ENCODE measurements at places on chromosomes 5 and 9.

DNA sequence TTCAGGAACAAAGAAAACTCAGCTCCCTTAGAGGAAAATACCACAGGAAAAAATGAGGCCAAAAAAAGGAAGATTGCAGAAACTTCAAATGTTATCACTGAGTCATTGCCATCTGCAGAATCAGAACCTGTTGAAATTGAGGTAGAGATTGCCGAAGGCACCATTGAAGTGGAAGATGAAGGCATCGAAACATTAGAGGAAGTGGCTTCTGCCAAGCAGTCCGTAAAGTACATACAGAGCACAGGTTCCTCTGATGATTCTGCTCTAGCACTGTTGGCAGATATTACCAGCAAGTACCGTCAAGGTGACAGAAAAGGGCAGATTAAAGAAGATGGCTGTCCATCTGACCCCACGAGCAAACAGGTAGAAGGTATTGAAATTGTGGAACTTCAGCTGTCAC, 30.8 kb upstream of the NIM1K start:
- DNase-seq = no peak

- DNase-seq = no peak
Observed at GRCh38 chr9:134186471-134187109, 22.2 kb upstream of the RNU6ATAC start.

DNA sequence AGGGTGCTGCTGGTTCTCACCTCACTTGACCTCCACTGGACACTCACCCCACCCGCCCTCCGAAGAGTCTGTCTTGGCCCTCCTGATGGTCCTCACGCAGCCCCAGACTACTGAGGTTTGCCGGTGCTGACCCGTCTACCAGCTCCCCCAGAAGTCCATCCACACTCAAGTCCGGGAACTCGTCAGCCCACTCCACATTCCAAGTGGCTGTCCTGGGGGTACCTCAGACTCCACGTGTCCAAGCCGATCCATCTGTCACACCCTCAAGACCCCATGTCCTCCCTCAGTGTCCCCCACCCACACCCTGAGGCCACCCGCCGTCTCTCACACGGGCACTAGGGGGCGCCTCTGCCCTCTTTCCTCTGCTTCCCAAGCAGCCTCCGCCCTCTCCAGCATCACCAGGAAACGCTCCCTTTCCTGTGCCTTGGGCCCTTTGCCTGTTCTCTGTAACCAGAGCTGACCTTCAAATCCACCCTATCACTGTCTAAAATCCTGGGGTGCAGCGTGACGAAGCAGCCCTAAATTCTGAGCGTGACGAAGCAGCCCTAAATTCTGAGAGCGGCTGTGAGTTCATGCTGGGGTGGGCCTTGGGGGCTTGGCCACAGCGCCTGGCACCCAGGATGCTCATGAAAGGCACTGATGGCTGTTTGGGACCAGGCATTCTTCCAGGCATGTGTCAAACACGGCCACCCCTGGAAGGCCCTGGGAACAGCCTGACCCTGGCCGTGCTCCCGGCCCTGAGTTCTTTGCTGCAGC, 95.7 kb downstream of the KCNT1 start:
- DNase-seq = no peak

DNA sequence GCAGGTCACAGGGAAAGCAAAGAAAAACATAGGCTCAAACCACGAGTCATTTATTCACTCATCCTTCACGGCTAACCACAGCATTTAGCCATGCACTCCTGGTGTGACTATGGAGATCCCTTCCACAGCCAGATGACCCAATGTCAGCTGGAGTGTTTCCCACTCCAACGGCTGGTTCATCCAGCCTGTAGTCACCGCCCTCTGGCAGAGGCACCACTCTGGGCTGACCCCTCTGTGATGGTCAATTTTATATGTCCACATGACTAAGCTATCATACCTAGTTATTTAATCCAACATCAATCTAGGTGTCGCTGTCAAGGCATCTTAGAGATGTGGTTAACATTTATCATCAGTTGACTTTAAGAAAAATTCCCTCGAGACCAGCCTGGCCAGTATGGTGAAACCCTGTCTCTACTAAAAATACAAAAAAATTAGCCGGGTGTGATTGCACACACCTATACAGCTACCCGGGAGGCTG, 9.5 kb upstream of the PHF19 start:
- DNase-seq = no peak

- DNase-seq = peak; percentile 17
Observed at GRCh38 chr5:142432961-142433360, 108.1 kb upstream of the SPRY4 start.

- DNase-seq = no peak
Observed at GRCh38 chr5:150653762-150654556, 7.1 kb upstream of the MYOZ3 start.

DNA sequence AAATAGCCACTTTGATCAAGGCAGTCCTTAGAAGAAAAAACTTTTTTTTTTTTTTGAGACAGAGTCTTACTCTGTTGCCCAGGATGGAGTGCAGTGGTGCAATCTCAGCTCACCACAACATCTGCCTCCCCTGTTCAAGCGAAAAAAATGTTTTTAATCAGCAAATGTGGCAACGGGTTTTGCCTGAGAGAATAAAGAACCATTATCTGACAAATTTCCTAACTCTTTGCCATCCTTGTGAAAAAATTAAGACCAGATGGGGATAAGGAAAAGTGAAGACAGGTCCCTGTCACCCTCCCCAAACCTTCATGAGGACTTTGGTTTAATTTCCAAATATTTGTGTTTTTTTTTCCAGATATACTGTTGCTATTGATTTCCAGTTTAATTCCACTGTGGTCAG, 107.3 kb upstream of the SPOCK1 start:
- no peak for DNase-seq

GRCh38 chr9:131405858-131406537, 12.1 kb downstream of the PRRC2B start:
- DNase-seq = no peak

DNA sequence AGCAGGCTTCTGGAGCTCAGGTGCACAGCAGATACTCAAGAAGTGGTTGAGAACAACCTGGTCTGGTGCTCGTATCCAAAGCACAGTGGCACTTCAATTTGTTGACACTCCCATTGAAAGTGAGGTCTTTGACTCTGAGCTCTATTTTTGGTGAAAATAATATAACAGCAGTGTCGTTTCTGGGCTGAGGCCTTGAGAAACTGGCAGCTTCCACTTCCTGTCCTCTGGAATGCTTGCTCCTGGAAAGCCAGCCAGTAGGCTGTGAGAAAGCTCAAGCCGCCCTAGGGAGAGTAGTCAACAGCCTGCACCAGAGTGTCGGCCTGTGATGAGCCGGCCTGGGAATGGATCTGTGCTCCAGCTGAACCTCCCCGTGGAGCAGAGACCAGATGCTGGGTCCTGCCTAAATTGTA, 6.8 kb upstream of the SUSD3 start:
- no peak for DNase-seq

GRCh38 chr9:12425878-12426864, 267.0 kb upstream of the TYRP1 start:
- DNase-seq = no peak
